ENCODE measurements at places on chromosomes 3 and 15. TPM values are rescaled to one million over a fixed set of nuclear protein-coding genes. Genes with fewer than 3 reads are reported as not detected.

DNA sequence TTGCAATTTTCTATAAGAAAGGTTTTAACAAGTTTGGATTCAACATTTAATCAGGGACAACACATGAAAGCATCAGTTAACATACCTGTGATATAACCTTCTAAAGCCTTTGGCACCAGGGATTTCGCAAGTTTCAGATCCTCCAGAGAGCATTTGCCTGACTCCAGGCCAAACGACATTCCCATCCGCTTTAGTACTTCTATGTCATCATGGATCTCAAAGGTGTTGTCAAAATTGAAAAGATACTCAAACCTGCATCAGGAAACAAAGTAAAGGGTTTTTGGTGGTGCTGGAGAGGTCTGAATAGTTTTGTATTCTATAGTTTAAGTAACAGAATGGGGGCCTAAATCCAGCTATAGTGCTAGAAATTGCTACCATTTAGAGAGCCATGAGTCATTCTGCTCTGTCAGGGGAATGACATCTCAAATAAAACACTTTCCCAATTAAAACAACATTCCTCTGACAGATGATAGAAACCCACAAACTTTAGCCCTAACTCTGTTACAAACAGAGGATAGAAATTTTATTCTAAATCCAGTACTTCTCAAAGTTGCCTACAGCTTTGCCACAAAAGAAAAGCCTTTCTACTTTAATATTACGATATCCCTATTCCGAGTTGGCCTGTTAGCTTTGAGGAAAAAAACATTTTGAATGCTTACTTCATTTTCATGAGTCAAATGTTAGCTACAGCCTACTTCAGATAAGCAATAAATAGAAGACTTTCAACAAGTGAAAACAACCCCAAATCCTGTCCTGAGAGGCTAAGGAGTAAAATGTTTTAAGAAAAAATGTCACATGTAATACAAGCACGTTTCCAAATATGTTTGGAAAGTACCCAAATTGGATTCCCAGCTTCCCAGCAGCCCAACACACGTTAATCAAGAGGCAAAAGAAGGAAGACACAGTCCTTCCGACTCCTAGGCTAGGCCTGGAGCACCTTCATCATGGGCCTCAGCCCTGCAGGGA, 83.4 kb downstream of the ATP1B3 start:
- no peak for DNase-seq

The SMCO1 gene
- total RNA-seq: 89.9 TPM

The GOLGA8R gene
- 4.3 TPM for total RNA-seq

- DNase-seq: no peak
Observed at GRCh38 chr3:171251835-171252234, 208.4 kb downstream of the TNIK start.

- no peak for DNase-seq
Observed at GRCh38 chr3:38131621-38132369, 5.1 kb downstream of the ACAA1 start.

The PIGZ gene
- total RNA-seq: 2.2 TPM

GRCh38 chr3:36595511-36595910, 168.8 kb downstream of the DCLK3 start:
- no peak for DNase-seq

GRCh38 chr3:48716982-48717746, at the start of gene IP6K2:
TSS of gene IP6K2 (minus strand) at chr3:48717221. CDS start at chr3:48695291, 21,930 bp downstream.
- DNase-seq: peak; percentile 99

- peak; percentile 86 for DNase-seq
Observed at GRCh38 chr3:65170390-65171042, 482.7 kb upstream of the ADAMTS9 start.

- DNase-seq: no peak
Observed at GRCh38 chr3:32780071-32780734, 37.6 kb upstream of the TRIM71 start.

DNA sequence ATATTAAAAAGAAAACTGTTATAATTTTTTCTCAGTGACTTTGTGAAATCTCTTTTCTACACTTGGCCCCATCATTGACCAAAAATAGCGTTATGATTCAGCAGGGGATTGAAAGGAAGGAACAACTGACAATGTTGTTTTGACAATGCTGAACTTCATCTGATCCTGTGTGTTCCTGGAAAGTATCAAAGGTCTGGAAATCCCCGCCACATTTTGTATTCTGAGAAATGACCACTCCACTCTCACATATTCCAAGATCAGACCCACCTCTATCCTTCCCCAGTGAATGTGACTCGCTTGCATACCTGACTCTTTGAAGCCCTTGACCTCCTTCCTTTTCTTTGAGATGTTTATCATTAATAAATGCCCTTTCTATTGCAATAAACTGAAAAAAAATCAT, 9.7 kb upstream of the RIOX2 start:
- DNase-seq: no peak

The DUOX1 gene
- total RNA-seq: 1.2 TPM

- DNase-seq: no peak
Observed at GRCh38 chr3:8540456-8540855, 38.8 kb downstream of the LMCD1 start.

The ZPLD1 gene
- total RNA-seq: not detected

DNA sequence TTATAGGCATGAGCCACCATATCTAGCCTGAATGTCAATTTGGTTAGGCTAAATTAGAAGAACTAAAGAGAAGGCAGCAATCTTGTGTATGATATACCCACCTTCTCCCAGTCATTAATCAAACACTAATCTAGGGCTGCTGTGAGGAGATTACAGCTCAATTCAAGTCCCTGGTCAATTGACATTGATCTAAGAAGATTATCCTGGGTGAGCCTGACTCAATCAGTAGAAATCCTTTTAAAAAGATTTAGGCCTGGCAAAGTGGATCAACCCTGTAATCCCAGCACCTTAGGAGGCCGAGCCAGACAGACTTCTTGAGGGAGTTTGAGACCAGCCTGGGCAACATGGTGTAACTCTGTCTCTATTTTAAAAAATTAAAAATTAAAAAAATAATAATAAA, 2.5 kb upstream of the DNAH12 start:
- no peak for DNase-seq

DNA sequence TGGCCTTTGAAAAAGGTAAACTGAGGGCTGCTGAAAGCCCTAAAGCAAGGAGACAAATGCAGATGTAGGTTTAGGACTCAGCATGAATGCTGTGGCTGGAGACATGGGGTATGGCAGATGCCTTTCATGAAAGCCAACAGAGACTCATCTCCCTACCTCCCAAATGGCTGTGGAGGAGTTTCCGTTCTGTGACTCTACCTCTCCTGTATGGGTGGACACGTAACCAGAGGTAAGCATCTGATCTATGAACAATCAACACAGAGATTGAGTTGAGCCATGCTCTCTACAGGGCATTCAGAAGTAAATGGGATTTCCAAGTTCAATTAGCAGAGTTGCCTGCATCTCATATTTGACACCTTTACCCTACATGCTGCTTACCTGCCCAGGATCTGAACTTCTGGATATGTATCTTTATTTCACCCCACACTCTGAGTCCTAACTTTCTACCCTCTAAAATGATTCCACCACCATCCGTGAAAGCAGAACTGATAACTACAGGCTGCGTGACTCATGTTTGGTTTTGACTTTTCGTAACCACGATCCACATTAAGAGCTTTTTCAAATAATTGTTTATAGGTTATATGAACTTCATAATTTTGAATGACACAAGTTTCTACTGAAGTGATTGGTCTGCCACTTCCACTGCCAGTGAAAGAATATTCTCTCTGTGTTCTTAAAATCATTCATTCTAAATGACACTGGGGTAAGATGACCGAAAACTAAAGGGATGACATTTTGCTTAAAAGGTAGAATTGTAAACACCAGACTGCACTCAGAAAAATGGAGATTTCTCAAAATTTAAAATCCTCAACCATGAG, 1058.7 kb downstream of the FHIT start:
- no peak for DNase-seq

- no peak for DNase-seq
Observed at GRCh38 chr15:55003965-55004873, 192.5 kb downstream of the RSL24D1 start.

GRCh38 chr15:97867870-97868269, 92.6 kb upstream of the ARRDC4 start:
- peak; percentile 40 for DNase-seq

DNA sequence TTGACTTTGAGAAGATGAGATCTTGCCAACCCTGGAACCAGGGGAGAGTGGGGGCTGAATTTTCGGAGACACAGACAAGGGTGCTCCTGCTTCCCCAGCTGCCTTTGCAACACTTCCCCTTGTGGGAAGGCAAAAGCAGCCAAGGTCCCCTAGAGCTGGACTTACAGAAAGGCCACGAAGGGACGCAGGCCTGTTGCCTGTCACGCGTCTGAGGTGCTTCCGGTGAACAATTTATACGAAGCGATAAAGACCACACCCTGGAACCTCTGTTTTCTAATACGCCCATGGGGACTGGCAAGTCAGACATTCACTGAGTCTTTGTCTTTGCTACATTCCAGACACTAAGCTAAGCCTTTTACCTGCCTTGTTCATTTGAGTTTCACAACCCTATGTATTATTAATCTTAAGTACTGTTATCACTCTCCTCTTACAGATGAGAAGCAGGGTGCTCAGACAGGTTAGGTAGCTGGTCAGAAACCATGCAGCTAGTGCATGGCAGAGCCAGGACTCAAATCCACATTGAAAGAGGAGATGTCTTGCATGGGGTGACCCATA, 13.2 kb downstream of the MEGF11 start:
- no peak for DNase-seq

The TGM5 gene
- not detected for total RNA-seq

The CLDN18 gene
- not detected for total RNA-seq

- DNase-seq: no peak
Observed at GRCh38 chr3:16334909-16335308, 69.9 kb downstream of the OXNAD1 start.

GRCh38 chr3:112685420-112685819, 44.5 kb upstream of the CCDC80 start:
- DNase-seq: no peak

The GPR156 gene
- total RNA-seq: 0.35 TPM

The RPSA gene
- total RNA-seq: 389 TPM

The REC114 gene
- total RNA-seq: 1.00 TPM
